ENCODE measurements at places on chromosomes 5 and 9. TPM values are rescaled to one million over a fixed set of nuclear protein-coding genes. Genes with fewer than 3 reads are reported as not detected.

COL23A1 gene
- 1.1 TPM for polyA plus RNA-seq

DNA sequence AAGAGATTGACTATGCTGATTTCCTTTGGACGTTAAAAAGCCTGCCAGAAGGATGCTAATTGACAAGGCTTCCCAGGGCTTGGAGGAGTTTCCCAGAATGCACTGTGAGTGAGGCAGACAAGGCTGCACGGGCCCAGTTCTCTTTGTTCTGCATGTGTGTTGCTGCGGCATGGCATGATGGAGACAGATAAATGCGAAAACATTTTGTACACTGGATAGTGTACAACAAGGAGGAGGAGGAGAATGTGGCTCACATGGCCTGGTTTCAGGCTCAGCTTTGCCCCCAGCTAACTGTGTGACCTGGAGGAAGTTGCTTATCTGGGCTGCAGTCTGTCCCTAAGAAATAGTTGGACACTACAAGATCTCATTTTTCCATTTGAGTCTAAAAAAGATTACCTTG, 135.5 kb upstream of the CPEB4 start:
- no peak for DNase-seq

GCNT4 gene
- 0.55 TPM for polyA plus RNA-seq

DNA sequence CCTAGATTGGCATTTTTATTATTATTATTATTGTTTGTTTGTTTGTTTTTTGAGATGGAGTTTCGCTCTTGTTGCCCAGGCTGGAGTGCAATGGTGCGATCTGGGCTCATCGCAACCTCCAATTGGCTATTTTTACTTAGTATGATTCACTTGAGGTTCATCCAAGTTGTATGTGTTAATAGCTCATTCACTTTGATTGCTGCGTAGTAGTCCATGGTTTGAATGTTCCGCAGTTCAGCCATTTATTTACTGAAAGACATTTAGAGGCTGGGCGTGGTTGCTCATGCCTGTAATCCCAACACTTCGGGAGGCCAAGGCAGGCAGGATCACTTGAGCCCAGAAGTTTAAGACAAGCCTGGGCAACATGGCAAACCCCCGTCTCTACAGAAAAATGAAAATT, 22.6 kb upstream of the MELK start:
- no peak for DNase-seq

ECM2 gene
- 0.92 TPM for polyA plus RNA-seq

- DNase-seq = no peak
Observed at GRCh38 chr9:5622016-5622415, 6.9 kb upstream of the RIC1 start.

- no peak for DNase-seq
Observed at GRCh38 chr5:58999804-59000203, 416.9 kb downstream of the RAB3C start.

DNA sequence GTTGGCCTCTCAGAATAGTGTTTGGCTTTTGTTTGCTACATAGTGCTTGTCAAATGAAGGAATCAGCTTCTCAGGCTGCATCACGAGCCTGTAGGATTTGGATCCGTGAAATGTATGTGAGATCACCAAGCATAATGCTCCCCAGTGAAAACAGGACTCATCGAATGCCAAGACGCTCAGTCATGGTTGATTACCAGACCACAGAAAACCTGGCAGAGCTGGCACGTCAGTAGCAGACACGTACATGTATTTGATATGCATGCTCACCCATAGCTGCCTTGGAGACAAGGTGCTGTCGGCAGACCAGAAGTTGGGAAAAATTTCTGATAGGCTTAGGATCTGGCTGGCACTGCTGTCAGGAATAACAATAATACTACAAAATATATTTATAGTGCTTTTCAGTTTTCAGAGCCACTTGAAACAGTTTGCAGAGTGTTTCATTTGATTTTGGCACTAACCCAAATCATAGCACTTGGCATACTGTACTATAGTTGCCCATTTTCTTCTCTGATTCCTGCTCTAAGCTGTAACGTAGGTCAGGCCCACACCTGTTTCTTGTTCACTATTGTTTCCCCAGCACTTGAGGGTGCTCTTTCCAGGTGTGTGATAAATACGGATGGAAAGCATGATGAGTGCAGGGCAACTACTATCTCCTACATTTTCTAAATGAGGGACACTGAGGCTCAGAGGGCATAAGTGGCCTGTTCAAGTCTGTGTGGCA, 226.1 kb downstream of the NR3C1 start:
- DNase-seq = peak; percentile 42
